ENCODE measurements at places on chromosomes 6 and 20. TPM values are rescaled to one million over a fixed set of nuclear protein-coding genes. Genes with fewer than 3 reads are reported as not detected.

Gene SLC22A7
- total RNA-seq, result not detected

- no peak for DNase-seq
Measured at GRCh38 chr20:7151676-7152470, 384.4 kb downstream of the BMP2 start.

DNA sequence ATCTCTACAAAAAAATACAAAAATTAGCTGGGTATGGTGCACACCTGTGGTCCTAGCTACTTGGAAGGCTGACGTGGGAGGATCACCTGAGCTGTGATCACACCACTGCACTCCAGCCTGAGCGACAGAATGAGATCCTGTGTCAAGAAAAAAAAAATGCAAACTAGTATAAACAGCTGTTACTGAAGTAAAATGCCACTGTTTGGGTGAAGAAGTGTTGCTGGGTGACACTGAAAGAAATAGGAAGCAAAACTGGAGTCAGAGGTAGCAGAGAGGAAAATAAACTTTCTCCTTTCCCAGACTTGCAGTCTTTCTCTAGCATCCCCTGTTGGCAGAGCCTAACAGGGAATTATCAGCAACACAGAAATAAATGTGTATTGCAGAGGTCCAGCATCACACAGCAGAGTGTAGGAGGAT is 241.2 kb upstream of the PREP start:
- no peak for DNase-seq

DNA sequence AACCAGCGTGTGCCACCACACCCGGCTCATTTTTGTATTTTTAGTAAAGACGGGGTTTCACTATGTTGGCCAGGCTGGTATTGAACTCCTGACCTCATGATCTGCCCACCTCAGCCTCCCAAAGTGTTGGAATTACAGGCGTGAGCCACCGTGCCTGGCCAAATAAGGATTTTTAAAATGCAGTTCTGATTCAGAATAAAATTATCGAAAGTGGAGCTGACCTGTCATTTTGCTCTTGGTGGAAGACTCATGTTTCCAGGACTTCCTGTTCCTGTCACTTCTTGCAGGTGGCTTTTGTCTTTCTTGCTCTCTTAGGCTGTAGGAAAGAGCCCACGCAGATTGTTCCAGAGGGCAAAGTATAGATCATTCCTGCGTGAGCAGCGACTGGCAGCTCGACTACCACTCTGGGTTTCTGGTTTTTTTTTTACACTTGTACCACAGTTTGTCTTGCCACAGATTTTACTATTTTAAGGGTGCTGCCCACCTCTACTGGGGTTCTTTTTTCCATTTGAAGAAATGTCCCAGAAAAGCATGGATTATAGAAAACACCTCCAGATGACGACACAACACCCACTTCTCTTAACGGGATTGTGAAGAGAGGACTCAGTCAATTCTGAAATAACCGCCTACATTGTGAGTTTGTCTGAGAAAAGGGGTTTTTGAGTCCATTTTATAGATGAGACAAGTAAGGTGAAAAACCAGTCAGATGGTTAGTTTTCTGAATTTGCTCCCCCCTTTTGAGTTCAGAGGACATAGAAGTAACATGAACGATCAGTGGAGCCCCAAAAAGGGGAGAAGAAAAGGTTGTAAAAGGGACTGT is 7.5 kb downstream of the JARID2 start:
- DNase-seq, result no peak

DNA sequence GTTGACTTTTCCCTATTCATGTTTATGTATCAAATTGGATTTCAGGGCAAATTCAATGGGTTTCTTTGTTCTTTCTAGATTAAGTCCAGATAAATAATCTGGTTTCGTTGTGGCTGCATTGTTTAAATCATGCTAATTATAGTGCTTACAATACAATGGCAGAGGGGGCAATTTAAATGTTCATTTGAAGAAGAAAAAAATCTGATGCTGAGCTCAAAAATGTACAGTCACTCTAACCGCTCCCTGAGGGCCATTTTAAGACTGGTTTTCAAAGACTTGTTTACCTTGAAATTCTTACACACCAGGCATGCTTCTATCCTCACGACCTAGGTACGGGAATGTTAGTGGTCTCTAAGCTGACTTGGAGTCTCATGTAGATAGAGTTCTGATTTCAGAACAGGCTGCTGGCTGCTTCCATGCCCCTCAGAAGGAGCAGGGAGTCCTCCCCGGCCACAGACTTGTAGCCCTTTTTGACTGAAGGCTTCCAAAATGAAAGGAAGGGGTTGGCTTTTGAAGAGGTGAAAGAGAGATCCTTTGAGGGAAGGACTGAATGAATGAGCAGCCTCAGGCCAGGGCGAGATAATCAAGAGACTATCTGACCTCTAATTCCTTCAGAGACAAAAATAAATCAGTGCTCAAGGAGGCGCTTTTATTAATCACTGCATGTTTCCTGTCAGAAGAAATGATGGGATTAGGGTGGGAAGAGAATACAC is 86.1 kb upstream of the ZNF217 start:
- DNase-seq, result no peak

- DNase-seq, result no peak
Measured at GRCh38 chr6:20885076-20885475, 350.8 kb downstream of the CDKAL1 start.
